ENCODE measurements at places on chromosomes 13 and 19.

DNA sequence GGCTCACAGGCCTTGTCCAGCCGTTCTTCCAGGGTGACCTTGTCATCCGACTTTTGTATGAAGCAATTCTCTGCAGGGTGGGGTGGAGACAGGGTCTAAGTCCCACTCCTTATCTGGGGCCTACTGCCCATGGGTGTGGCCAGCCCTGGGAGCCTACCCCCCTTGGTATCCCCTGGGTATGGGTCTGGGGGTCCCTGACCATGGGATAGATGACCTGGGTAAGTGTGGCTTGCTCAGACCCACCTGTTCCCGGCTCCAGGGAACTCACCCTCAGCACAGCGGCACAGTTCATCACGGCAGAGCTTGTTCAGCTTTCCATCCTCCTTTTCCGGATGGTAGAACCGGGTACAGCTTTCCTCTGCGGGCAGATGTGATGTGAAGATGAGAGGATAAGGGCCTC, 9.2 kb upstream of the TNFSF14 start:
- DNase-seq, result no peak

- no peak for DNase-seq
Measured at GRCh38 chr13:113658836-113659235, 838 bp upstream of the ATP4B start.

- no peak for DNase-seq
Measured at GRCh38 chr13:106528718-106529414, 6.6 kb downstream of the EFNB2 start.

DNA sequence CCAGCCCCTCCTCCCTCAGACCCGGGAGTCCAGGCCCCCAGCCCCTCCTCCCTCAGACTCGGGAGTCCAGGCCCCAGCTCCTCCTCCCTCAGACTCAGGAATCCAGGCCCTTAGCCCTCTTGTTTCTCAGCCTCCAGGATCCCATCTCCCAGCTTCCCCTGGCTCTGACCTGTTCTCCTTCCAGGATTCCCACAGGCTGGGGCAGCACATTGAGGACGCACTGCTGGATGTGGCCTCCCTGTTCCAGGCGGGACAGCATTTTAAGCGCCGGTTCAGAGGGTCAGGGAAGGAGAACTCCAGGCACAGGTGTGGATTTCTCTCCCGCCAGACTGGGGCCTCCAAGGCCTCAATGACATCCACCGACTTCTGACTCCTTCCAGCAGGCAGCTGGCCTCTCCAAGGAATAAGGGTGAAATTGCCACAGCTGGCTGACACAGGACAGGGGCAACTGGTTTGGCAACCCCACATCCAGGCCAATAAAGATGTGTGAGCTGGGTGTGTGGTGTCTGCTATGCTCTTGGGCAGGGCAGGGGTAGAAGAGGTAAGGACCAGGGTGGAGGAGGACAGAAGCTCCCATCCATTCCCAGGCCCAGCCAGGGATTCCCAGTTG, 22.4 kb downstream of the CPT1C start:
- DNase-seq, result no peak

DNA sequence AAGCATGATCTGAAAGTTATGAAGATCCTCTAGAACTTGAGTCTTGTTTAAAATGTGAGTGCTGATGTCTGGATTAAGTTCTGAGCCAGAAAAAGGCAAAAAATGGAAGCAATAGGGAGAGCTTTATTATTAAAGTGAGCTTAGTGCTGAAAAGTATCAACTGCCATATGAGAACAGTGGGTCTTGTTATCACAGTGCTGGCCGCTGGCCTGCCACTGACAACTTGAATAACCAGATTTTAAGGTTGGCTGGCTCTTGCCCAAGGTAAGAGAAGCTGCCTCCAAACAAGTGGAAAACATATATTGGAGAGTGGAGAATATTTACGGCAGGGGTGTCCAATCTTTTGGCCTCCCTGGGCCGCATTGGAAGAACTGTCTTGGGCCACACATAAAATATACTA, 33.9 kb downstream of the NUFIP1 start:
- no peak for DNase-seq

- no peak for DNase-seq
Measured at GRCh38 chr13:30551189-30551588, 66.5 kb upstream of the USPL1 start.

DNA sequence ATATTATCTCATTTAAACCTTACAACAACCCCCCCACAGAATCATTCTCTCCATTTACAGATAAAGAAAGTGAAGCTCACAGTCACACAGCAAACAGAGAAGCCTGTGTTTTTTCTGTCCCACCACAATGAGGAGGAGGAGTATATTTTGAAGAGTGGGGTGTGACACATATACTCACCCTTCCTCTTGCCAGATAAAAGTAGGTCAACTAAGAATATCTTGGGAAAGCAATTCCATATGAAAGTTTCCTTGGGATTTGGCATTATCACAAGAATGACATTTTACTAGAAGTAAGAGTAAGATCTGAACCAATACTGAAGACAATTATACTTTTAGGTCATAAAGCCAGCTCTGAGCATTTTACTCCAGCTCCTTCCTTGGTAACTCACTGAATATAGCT, 287.5 kb upstream of the HTR2A start:
- no peak for DNase-seq

DNA sequence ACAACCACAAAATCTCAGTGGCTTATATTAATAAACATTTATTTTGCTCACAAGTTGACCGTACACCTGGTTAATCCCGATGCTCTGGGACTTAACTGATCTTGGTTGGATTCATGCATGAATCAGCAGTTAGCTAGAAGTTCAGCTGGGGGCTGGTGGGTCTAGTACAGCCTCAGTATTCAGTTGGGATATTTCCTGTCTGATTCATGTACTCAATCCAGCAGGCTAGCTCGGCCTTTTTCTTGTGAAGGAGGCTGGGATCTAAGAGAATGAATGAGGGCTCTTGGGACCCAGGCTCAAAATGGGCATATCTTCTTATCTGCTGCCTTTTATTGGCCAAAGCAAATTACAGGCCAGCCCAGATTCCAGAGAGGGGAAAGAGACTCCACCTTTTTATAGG, 178.8 kb downstream of the KCTD12 start:
- DNase-seq, result no peak

DNA sequence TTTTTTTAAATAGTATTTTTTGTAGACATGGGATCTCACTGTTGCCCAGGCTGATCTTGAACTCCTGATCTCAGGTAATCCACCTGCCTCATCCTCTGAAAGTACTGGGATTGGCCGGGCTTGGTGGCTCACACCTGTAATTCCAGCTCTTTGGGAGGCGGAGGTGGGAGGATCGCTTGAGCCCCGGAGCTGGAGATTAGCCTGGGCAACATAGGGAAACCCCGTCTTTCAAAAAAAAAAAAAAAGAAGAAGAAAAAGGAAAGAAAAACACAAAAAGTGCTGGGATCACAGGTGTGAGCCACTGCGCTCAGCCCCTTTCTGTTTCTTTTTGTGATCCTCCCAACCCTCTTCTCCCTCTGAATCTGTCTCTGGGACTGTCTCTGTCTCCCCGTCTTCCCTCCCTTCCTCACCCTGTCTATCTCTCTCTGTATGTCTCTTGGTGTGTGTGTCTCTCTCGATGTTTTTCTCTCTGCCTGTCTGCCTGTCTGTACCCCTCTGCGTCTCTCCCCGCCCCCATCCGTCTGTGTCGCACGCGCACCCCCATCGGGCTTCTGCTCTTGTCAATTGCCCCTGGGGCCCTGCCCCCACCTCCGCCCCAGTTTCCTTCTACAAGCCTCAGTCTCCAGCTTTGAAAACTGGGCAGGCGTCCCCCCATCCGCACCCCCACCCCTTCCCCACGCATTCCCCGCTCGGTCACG, 540 bp upstream of the ZFP36 start:
- DNase-seq, result peak; percentile 81

DNA sequence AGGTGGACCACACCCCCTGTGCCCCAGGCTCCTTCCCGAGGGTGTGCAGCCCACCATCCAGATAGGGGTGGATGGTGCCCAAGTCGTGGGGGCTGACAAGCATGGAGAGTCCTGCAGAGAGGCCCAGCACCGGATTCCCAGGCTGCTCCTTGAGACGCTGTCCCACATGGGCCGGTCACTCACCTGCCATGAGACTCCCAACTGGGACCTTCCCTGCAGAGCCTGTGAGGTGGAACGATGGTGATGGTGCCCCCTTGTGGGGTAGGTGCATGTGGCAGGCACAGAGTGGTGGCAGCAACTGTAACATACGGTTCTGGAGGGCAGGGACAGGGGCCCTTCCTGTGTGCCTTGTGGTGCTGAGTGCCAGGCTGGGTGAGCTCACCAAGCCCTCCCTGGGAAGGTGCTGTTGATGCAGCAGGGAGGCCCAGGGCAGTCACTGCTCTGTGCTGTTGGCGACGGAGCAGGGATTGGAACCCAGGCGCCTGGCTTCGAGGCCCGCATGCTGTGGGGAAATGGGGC, 33.1 kb downstream of the PPP1R37 start:
- peak; percentile 44 for DNase-seq

DNA sequence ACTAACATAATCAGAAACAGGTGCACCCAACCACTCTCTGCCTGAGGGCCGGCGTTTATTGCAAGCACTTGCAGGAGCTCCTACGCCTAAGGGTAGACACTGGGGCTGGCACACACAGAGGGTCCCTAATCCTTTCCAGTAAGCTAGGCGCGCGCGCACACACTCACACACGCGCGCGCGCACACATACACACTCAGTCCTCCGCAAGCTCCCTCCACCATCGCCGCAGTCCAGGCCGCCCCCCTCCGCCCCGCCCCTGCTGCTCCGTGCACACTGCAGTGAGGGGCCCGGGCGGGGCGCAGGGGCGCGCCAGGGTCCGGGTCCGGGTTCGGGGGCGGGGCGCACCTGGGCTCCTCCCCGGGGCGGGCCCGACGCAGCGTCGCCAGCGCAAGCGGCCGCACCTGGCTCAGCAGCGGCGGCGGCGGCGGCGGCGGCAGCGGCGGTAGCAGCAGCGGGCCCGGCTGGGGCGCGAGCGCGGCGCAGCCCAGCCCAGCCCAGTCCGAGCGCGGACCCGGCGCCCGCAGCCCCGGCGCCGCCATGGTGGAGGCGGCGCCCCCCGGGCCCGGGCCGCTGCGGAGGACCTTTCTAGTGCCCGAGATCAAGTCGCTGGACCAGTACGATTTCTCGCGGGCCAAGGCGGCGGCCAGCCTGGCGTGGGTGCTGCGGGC, at the start of gene CAMSAP3:
Gene CAMSAP3 (plus strand): TSS at position 398 of the 668 bp plus-strand sequence. CDS start 140 bp downstream, at position 538.
- peak; percentile 4 for DNase-seq

DNA sequence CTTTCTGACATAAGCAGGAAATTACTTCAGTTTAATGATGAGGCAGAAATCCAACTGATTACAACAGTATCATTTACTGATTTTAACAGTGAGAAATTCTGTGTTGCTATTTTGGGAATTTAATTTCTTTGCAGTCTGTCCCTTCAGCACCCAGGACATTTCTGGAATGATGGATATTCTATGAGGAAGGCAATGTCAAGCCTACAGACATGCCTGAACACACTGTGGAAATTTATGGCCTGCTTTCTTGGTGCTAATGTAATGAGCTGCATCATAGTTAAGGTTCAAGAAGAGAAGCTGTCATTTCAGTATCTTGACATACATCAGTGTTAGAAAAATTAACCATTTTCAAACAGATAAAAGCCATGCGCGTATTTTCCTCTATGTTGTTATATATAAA, 87.7 kb downstream of the SLITRK1 start:
- DNase-seq, result no peak

GRCh38 chr13:102141625-102142472, 260.0 kb downstream of the FGF14 start:
- no peak for DNase-seq

GRCh38 chr19:37355901-37356300, 15.0 kb upstream of the ZNF527 start:
- DNase-seq, result no peak

DNA sequence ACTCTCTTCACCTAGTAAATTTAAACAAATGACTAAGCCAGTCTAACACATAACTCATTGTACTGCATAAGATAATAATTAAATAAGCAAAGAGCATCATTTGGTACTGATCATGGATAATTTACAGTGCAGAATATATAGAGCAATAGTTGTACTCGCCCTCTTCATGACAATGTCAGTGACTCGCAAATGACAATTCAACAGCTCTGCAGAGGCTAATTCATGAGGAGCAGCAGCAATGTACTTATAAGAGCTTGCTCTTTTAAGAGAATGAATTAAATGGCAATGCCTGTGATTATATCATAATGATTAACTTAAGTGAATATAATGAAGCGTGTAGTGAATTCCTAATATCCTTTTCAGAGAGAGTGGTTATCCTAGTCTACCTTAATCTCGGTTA, 284.5 kb upstream of the PCDH20 start:
- DNase-seq, result no peak

- DNase-seq, result no peak
Measured at GRCh38 chr19:33501693-33502356, 19.8 kb downstream of the PEPD start.

DNA sequence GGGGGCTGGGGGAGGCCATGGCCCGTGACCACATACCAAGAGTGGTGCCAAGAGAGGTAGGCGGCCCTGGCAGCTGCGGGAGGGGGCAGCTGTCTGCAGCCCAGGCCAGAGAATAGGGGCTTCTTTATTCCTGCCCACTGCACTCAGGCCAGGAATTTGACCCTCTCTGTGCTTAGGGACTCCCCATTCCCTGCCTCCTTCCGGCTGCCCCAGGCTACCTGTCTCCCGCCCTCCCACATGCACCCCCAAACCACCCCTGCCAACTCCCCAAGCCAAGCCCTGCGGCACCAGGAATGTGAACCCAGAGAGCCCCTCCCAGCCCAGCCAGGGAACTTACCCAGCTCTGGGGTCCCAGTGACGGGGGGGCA, 687 bp downstream of the PLEKHA4 start:
- DNase-seq, result no peak

DNA sequence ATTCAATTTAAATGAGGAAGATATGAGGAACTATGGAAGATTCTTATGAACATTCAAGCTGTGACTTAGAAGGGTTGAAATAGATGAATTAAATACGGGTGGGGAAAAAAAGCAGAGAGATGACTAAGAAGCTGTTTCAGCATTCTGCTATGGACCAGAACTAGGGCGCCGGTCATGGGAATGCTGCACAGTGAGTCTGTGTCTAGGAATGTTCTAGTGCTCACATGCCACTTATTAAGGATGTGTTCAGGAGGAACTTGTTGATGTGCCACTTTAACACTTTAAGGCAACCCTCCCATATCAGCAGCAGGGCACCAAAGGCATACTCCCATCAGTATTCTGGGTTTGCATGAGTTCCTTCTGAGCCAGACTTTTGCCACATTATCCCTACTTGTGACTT, 152.1 kb downstream of the POSTN start:
- DNase-seq, result no peak

DNA sequence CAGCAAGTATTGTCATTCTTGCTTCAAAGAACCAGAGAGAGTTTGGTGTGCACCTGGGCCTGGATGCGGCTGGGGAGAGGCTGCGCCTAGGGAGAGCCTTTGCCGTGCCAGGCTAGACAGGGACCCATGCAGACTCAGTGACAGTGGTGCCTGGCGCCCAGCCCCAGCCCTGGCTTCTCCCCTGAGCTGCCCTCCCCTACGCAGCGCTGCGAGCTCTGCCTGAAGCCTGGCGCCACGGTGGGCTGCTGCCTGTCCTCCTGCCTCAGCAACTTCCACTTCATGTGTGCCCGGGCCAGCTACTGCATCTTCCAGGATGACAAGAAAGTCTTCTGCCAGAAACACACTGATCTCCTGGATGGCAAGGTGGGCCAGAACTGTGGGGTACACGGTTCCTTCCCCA, 12.0 kb downstream of the KMT2B start:
- DNase-seq, result no peak

GRCh38 chr19:52670046-52670445, 31.9 kb upstream of the ZNF83 start:
- no peak for DNase-seq

- DNase-seq, result no peak
Measured at GRCh38 chr19:15869873-15870272, 28.0 kb downstream of the CYP4F2 start.

Measured in activated effector memory CD4-positive, alpha-beta T cell treated with Interleukin-2 at 50 U/mL for 16 hours (primary cell).